Tibial artery (tissue), 4 donors: ENCODE measurements at places on chromosomes 12 and 14.

- DNase-seq = peak; percentile 94
- peak overlapping the region; percentile 97 for H3K27ac ChIP-seq
- H3K4me1 ChIP-seq = peaks cover 95% of the 10 kb centered on the region
- no peaks in the 10 kb centered on the region for H3K27me3 ChIP-seq
- no peak overlapping the region for H3K4me3 ChIP-seq
- no peaks in the 10 kb centered on the region for H3K36me3 ChIP-seq
These were observed 27.9 kb downstream of the ACTN1 start for GRCh38 chr14:68951035-68951797.

DNA sequence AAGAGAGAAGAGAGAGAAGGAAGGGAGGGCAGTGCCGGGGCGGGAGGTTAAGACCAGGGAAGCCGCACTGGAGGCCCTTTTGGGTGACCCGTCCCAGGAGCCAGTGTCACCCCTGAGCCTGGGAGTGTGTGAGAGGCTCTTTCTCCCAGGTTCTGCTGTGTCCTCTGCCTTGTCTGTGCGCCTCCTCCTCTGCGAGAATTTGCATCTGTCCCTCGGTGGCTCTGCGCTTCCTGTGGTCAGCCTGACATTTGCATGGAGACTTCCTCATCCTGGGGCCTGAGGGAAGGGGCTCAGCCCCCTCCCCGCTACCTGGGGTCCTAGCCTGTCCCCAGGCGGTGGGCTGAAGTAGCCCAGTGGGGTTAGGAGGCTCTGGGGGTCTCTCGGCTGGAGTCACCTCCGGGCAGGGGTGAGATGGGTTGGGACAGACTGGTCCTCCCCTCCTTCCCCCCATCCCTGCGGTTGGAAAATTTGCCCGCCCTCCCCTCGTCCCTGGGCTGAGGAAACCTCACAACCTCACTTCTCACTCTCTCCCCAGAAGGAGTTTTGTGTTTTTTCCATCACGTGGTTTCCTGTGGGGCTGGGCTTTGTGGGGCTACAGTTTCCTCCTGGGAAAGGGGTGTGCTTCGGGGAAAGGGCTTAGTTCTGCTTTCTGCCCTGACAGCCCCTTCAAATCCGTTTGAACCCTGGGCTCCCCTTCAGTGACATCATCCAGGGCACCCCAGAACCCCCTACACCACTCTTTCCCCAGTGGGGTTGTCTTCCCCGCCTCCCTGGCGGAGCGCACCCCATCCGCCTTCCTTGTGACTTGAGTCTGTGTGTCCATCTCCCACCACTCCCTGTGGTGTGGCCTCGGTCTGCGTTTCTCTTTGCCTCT, 2.5 kb downstream of the PTPN6 start:
- no peaks in the 10 kb centered on the region for H3K4me1 ChIP-seq

DNA sequence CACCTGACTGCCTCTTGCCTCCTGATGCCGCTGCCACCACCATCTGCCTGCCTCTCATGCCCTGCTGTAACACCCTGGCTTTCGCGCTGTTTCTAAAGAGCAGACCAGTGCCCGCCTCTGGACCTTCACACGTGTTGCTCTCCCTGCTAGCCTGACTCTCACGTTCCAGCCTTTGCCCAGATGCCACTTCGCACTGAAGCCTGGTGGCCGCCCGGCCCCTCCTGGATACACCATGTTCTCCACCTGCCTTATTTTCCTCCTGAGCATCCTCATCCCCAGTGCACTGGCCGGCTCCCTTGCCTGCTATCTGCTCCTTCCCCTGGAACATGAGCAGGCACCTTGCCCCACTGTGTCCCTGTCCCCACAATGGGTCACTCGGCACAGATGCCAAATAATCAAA, 146.5 kb downstream of the PIWIL1 start:
- no peak for DNase-seq
- H3K36me3 ChIP-seq = no peaks in the 10 kb centered on the region
- H3K27ac ChIP-seq = no peak overlapping the region
- H3K4me3 ChIP-seq = no peak overlapping the region
- no peaks in the 10 kb centered on the region for H3K4me1 ChIP-seq

DNA sequence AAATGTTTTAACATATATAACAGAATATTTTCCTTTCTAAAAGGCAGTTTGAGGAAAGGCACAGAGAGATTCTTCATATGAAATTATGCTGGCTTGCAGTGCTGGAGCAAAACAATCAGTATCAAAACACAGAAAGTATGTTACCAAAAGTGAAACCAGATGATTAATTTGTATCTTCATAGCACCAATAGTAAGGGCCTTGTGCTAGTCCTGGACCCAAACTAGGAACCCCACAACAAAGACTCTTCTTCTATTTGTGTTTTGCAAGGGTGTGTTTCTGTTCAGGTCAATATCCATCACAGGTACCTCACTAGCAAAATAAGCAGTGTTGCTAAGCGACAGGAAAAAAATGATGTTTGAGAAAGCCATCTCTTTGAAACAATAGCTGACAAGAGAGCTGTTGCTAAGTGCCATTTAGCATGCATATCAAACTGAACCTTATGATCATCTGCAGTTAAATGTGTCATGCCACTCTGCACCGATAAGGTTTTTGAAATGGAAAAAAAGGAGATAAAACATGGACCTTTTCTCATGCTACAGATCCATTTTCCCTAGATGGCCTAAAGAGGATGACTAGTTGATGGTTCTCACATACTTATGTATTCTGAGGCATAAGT, 196.2 kb upstream of the ALG10 start:
- no peak for DNase-seq
- H3K36me3 ChIP-seq = no peaks in the 10 kb centered on the region
- no peak overlapping the region for H3K27ac ChIP-seq
- no peaks in the 10 kb centered on the region for H3K4me1 ChIP-seq

GRCh38 chr14:75654127-75654732, 6.4 kb downstream of the ERG28 start:
- H3K27me3 ChIP-seq = no peaks in the 10 kb centered on the region
- no peak overlapping the region for H3K4me3 ChIP-seq
- DNase-seq = peak; percentile 86
- H3K36me3 ChIP-seq = peaks cover 27% of the 10 kb centered on the region

DNA sequence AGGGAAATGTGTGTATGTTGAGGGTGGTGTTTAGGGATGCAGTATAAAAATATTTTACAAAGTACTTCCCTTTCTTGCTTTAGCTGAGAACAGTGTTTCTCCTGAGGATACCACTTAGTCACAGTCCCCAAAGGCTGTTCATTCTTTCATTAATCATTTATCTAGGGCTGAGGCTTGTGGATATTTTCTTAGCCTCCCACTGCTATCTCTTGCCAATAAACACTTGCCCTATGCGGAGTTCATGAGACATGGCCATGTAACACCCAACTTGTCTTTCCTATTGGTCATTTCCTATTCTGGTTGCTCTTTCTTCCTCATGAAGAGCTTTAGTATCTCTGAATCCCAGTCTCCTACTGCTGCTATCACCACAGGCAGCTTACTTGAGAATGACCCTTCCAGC, 75.1 kb downstream of the ETNK1 start:
- H3K36me3 ChIP-seq = no peaks in the 10 kb centered on the region
- no peaks in the 10 kb centered on the region for H3K4me1 ChIP-seq
- no peak overlapping the region for H3K4me3 ChIP-seq
- H3K27me3 ChIP-seq = no peaks in the 10 kb centered on the region
- no peak overlapping the region for H3K27ac ChIP-seq

- peak overlapping the region; percentile 68 for H3K27ac ChIP-seq
- peak; percentile 62 for DNase-seq
- no peaks in the 10 kb centered on the region for H3K36me3 ChIP-seq
- no peaks in the 10 kb centered on the region for H3K27me3 ChIP-seq
- H3K4me3 ChIP-seq = no peak overlapping the region
These were observed 81.1 kb downstream of the PELI2 start for GRCh38 chr14:56199095-56199981.

DNA sequence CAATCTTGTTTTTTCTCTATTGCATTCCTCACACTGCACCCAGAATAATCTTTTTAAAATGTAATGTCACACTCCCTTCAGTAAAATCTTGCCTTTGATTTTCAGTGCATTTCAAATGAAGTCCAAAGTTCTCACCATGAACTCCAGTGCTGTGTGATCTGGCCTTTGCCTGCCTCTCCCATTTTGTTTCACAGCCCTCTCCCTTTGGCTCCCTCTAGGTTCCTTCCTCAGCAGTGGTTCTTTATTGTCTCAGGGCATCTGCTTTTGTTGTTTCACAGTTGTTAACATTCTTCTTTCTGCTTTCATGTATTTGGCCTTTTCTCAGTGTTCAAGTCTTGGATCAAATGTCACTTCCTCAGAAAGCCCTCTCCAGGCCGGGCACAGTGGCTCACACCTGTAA, 84.5 kb upstream of the AMN1 start:
- no peaks in the 10 kb centered on the region for H3K4me1 ChIP-seq
- no peaks in the 10 kb centered on the region for H3K36me3 ChIP-seq
- no peak for DNase-seq
- no peak overlapping the region for H3K4me3 ChIP-seq
- H3K27ac ChIP-seq = no peak overlapping the region
- no peaks in the 10 kb centered on the region for H3K27me3 ChIP-seq

GRCh38 chr14:94771906-94772490, 2.1 kb upstream of the GSC start:
- H3K4me3 ChIP-seq = no peak overlapping the region
- no peak overlapping the region for H3K27ac ChIP-seq
- H3K4me1 ChIP-seq = peaks cover 26% of the 10 kb centered on the region

DNA sequence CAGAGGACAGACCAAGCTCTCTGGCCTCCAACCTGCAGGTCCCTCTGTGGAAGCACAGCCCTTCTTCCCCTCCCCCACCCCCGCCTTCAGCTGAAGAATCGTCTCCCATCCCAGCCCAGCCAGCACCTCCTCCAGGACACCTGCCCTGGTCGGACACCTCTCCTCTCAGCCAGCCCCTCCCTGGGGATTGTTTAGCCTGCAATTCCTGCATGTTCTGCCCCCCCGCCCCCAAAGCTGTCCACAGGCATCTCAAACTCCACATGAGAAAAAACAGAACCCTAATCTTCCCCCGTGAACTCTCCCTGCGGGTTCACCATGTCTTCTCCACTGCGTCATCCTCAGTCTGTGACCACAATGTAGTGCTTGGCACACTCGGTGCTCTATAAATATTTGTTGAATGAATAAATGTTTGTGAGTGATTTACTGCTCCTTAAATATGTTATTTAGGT, 24.1 kb downstream of the PRIMA1 start:
- peaks cover 51% of the 10 kb centered on the region for H3K4me1 ChIP-seq
- H3K27ac ChIP-seq = peak overlapping the region; percentile 54
- H3K27me3 ChIP-seq = no peaks in the 10 kb centered on the region
- DNase-seq = peak; percentile 86
- H3K4me3 ChIP-seq = peak overlapping the region; percentile 17
- H3K36me3 ChIP-seq = no peaks in the 10 kb centered on the region

GRCh38 chr12:132154941-132155770, 10.9 kb downstream of the NOC4L start:
- no peak for DNase-seq
- no peak overlapping the region for H3K27ac ChIP-seq
- no peaks in the 10 kb centered on the region for H3K27me3 ChIP-seq
- H3K4me3 ChIP-seq = no peak overlapping the region
- H3K4me1 ChIP-seq = peaks cover 7% of the 10 kb centered on the region

DNA sequence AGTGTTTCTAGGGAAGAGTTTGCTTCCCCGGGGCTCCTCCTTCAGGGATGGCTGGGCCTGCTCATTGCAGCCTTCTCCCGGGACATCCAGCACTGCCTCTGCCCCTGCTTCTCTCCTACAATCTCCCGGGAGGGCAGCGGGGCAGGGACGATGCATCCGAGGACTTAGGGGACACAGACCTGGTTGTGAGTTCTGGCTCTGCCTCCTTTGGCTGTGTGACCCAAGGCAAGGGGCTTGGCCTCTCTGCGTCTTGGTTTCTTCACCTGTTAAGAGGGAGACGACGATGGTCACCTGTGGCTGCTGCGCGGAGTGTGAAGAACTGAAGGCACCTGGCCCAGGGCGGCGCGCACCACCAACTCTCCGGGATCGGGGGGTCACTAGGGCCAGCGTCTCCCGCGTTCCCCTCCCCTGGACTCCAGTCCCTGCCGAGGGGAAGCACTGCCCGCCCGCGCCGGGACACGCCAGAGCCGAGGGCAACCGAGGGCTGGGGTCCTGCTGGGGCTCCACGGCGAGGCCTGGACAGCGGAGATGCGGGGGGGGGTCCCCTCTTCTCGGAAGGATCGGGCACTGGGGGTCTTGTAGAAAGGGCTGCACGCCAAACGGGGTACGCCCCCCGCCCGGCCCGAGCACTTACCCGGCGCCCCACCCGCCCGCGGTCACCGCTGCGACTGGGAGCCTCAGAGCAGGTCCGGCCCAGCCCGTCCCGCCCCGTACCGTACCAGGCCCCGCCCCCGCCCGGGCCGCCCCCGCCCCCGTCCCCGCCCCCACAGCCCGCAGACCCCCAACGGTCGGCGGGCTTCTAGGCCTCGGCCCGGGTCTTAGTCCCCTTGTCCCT, at the start of gene HVCN1:
Gene HVCN1 (minus strand): TSS at position 670 of the 835 bp plus-strand sequence. CDS start 5,870 bp downstream, outside the sequence.
- no peaks in the 10 kb centered on the region for H3K27me3 ChIP-seq
- H3K36me3 ChIP-seq = no peaks in the 10 kb centered on the region
- H3K27ac ChIP-seq = peak within 1 kb of the TSS; percentile 80
- peak within 1 kb of the TSS; percentile 72 for H3K4me3 ChIP-seq
- H3K4me1 ChIP-seq = peaks cover 24% of the 10 kb centered on the region
- DNase-seq = peak; percentile 48

DNA sequence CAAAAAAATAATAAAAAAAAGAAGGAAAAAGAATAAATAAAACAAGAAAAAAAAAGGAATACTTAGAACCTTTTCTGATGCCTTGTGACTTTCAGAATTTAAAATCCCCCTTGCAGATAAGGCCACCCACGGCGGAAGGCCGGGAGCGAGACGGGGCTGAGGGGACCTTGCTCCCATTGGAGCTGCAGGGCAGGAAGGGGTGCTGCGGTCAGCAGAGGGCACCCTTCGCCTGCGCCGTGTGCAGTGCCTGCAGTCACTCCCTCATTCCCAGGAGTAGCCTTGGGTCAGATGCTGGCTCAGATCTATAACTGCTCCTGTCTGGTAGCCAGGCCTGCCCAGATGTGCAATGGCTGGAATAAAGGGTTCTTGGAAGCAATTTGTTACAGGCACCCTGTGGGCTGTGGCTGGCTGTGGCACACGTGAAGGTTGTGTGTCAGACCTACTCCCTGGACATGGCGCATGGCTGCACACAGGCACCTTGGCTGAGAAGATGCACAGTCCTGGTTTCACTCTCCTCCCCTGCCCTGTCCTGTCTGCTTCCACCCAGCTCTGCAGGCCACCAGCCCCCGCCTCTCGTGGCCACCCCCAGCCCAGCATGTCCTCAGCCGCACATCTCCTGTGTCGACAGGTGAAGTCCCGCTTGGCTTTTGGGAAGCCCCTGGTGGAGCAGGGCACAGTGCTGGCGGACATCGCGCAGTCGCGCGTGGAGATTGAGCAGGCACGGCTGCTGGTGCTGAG, 13.4 kb upstream of the ALDH2 start:
- no peaks in the 10 kb centered on the region for H3K27me3 ChIP-seq
- H3K36me3 ChIP-seq = peaks cover 39% of the 10 kb centered on the region
- H3K4me1 ChIP-seq = no peaks in the 10 kb centered on the region
